ENCODE measurements at places on chromosomes 2 and 18.

- no peak for DNase-seq
These were observed 130.6 kb downstream of the COL6A3 start for GRCh38 chr2:237283131-237283928.

GRCh38 chr2:223470602-223471001, 131.6 kb downstream of the SCG2 start:
- no peak for DNase-seq

GRCh38 chr18:62773691-62774090, 58.4 kb downstream of the PHLPP1 start:
- no peak for DNase-seq

GRCh38 chr2:167134381-167135072, 246.2 kb downstream of the XIRP2 start:
- DNase-seq: no peak

DNA sequence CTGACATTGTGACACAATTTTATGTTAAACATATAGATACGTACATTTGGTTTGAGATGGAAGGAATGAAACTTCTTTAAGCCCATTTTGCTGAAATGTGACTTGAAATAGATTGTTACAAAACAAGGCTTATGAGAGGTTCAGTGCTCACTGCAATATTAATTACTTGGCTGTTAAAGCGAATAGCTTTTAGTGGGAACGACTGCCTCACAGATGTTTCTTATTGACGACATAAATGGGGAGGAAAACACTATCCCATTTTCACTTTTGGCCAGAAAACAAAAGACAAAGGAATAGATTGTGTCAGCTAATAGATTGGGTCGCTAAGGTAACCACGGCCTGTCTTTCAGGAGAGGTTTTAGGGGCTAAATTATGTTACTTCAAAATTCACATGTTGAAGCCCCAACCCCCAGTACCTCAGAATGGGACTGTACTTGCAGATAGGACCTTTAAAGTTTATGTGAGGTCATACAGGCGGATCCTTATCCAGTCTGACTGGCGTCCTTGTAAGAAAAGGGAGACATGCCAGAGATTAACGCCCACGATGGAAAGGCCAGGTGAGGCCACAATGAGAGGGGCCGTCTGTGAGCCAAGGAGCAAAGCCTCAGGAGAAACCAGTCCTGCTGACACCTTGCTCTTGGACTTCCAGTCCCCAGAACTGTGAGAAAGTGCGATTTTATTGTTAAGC, 10.8 kb downstream of the INPP1 start:
- no peak for DNase-seq

GRCh38 chr2:134258684-134259388, 5.0 kb downstream of the MGAT5 start:
- DNase-seq: no peak

GRCh38 chr2:58553937-58554336, 312.8 kb upstream of the FANCL start:
- no peak for DNase-seq

Data from stimulated activated CD4-positive, alpha-beta T cell treated with anti-CD3 and anti-CD28 coated beads, TNF-alpha, amount 100 ng/mL, for 24 hours (primary cell).